ENCODE measurements at places on chromosomes 7 and 10.

GRCh38 chr10:125802131-125802530 lies 20.9 kb downstream of the UROS start:
- no peak for DNase-seq

DNA sequence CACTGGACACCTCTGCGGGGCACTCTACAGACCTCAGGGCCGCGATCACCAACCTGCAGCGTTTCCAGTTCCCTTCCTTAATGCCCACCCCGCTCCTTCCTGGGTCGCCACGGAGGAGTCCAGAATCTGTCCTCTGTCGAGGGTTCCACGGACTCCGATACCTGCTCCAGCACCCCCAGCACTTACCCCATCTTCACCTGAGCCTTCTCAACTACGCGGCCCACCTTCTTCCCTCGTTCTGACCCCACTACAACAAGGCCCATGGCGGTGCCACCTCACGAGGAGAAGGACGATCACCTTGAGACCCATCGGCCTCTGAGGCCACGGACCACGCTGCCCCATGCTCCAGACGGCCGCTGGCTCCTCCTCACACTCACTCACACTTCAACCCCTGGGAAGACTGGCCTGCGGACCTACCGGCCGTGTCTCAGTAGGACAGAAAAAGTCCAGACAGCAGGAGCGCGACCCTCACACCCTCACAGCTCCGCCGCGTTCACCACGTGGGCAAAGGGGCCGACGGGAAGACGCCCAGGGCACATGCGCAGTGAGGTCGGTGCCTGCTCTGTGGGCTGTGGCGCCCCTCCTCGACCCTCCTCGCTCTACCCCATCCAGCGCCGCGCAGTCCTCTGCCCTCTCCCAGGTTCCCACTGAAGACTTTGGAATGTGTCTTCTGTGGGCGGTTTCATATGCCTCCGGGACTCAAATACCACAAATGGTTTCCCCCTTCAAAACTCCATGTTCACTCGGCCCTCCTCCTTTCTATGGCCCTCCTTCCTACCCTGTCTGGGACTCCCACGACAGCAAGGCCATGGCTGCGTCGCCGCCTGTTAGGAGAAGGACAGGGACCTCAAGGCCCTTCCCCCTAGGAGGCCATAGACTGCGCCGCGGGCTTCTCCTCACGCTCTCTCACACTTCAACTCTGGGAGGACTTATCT lies 193.9 kb upstream of the PHF14 start:
- no peak for DNase-seq

GRCh38 chr10:103781329-103782061 lies 73.9 kb downstream of the SH3PXD2A start:
- DNase-seq: no peak

GRCh38 chr10:26698909-26699308 lies 1.4 kb downstream of the PDSS1 start:
- DNase-seq: no peak

DNA sequence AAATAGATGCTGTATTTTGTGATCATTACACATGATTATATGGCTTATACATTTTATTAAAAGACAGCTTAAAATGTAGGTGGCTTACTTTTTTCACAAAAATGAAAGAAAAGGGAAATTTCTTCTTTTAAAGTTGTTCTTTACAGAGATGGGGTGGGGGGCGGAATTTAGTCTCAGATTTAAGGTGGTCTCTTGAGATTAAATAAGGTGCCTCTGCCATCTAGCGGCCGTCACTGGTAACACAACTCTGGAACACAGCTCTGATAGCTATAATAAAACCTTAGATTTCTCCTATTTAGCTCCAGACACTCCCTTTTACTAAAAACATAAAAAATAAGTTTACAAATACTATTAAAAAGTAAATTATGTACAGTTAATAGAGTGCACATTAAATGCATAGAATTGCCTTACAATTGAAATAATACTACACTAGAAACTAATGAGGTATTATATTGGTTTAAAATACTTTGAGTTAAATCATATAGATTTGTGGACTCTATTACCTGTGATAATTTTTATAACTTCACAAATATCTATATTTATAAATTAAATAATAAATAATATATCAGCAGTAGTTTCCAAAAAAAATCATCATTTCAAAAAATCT lies 210.9 kb downstream of the DGKB start:
- peak; percentile 1 for DNase-seq

DNA sequence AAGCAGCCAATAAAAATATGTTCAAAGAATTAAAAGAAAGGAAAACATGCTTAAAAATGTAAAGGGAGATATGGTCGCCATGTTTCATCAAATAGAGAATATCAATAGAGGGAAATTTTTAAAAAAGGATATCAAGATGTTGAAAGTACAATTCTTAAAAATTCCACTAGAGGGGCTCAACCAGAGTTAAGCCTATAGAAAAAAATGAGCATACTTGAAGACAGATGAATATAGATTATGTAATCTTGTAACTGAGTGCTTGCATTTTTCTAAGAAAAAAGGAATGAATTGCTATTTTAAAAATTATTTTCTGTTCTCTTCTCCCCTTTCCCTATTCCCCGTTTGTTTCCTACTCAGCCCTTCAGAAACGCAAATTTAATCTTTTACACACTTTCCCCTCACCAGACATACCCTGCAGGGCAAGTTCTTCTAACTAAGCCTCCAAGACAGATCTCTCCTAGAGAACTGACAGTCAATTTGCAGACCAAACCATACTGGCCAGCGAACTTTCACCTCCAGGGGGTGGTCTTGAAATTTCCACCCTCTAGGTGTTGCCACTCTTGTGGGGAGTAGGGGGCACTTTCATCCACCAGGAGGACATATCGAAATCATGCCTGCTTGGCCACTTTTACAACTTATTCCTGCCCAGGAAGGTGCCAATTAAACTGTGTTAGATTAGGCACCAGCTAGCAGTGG lies 67.7 kb downstream of the NSUN6 start:
- no peak for DNase-seq

- no peak for DNase-seq
Measured at GRCh38 chr7:154627646-154628290, 375.2 kb downstream of the PAXIP1 start.

GRCh38 chr7:30755384-30756154 lies 3.6 kb downstream of the INMT start:
- DNase-seq: no peak

GRCh38 chr10:48658243-48658974 lies 26.3 kb upstream of the WDFY4 start:
- DNase-seq: peak; percentile 64

GRCh38 chr10:90675621-90676020 lies 182.2 kb downstream of the HTR7 start:
- no peak for DNase-seq

- no peak for DNase-seq
Measured at GRCh38 chr10:101646364-101646763, 48.6 kb downstream of the FBXW4 start.

DNA sequence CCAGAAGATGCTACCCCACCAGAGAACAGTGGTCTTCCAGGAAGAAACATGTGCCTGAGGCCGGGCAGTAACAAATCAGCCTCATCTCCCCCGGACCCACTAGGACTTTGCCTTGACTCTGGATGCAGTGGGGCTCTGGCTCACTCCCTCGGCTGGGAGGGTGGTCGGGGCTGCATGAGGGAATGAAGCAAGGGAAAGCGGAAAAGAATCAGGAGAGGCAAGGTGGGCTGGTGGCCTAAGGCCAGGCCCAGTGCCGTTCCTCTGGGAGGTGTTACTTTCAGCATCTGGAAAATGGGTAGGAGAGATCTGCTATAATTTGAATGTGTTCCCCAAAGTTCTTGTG lies 51.8 kb downstream of the CLEC2L start:
- no peak for DNase-seq

GRCh38 chr7:105885387-105886111 lies 9.2 kb upstream of the ATXN7L1 start:
- no peak for DNase-seq

GRCh38 chr7:155713384-155713783 lies 68.9 kb downstream of the RBM33 start:
- DNase-seq: no peak

- DNase-seq: no peak
Measured at GRCh38 chr10:110502072-110502845, 4.6 kb downstream of the DUSP5 start.
